ENCODE measurements at places on chromosomes 3 and 15.
A peak's percentile ranks its signal among the peaks of the same experiment; 100 is the strongest.

GRCh38 chr3:171282041-171282440 is 178.2 kb downstream of the TNIK start:
- DNase-seq, result peak; percentile 37

DNA sequence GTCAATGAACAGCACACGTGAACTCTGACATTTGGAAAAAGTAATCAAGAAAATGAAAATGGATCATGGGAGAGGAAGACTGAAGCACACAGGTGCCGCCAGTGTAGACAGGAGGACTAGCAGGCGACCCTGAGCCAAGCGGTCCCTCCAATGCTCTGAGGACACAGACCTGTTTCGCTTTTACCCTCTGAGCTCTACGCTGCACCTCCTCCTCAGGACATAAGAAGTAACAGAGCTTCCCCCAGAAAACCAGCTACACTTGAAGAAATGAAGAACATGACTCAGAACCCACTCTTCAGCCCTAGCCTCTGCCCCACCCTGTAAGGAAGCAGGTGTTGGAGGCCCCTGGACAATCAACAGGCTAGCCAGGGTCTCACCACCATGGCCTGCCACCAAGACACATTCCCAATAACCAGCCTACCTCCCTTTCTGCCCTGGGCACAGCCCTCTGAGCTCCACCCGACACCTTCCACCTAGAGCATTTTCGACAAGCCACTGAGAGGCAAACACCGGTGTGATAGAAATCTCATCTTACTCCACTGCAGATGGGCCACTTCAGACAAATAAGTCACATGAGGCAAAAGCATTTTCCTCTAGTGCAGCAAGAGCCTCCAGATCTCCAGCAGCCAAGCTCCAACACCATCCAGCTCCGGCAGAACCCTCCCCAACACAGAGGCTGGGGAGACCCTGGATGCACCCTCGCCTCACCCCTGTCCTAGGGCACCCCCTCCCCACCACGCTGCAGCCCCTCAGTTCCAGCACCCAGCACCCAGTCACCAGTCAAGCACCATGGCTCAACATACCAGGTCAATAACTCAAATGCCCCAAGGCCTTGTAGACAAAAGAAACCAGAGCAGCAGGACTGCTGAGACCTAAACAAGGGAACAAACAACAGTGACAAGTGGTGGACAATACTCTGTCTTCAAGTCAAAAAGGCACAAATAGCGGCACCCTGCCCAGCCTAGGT is 11.4 kb downstream of the FAM174B start:
- no peak for DNase-seq

DNA sequence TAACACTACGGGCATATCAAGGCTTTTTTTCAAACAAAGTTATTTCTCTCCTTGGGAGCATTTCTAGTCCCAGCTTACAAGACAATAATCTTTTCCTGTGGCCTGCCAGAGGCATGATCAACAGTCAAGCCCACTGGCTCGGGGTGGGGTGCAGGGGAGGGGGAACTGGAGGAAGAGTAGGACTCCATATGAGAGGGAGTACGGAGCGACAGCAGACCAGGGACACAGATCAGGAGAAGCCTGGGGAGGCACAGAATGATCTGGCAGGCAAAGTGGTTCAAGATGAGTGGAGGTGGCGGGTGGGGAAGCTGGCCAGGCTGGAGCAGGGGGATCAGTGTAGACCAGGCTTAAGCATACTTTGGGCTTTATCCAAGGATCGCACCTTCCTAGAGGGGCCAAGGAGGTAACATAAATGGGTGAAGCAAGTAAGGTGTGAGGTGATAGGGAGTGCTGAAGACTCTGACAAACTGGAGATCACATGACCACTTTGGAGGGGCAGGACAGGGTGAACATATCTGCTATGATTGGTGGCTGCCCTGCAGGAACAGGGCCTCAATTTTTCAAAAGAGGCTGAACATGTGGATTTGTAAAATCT is 37.4 kb downstream of the KLF15 start:
- no peak for DNase-seq

DNA sequence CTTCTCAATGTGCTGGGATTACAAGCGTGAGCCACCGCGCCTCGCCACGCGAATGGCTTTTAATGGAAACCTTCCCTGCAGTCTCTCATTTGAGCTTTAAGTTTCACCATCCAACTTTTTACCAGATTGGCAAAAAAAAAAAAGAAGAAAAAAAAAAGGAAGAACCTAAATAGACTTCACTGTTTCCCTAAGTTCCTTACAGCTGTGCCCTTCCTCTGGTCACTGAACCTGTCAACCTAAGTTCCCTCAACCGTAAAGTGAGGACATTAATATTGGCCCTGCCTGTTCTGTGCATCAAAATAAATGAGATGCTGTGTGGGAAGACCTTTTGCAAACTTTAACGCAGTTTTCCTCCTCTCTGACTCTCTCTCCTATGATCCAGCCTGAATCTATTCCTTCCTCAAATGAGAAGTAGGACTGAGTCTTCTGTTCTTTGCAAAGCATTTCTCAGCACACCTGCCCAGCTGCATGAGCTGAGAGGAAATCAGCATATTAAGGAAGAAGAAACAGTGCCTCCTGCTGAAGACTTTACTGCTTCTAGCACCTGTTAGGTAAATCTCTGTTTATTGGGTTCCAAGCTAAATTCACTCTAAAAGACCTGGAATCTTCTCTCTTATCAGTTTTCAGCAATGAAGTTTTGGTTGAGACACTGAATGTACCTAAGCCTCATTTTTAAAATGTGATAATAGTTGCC is 99.6 kb upstream of the ETV5 start:
- DNase-seq, result no peak

GRCh38 chr15:77895742-77896141 is 181.8 kb downstream of the TBC1D2B start:
- DNase-seq, result no peak

DNA sequence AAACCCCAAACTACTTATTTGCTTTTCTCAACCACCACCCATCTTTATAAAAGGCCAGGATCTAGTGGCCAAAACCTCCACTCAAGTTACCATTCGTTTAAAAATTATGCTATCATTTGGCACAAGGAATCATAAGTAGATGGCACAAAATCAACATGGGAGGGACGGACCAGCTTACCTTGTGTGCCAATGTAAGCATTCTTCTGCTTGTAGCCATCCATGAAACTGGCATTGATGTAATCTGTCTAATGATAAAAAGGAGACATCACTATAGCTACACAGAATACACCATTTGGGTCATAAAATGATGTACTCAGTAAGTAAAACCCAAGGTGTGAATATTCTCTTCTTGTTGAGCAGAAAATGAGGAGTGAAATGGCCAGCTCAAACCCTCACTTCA is 28.2 kb upstream of the SIN3A start:
- DNase-seq, result no peak

DNA sequence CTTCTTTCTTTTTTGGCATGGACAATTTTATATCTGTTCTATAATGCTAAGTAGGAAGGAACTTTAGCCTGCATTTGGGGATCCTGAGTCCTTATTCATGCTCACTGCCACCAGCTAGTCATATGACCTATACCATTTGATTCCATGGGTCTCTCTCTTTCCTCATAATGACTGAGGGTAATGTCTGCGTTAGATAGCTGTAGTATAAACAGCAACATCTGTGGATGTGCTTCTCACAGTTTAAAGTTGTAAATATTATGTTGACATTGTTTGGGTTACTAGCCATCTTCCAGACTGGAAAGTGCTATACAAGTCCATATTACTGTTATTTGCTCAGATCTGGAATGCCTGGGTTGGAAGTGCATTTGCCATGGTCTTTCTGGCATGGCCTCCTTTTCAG is 274.9 kb upstream of the SEMA6D start:
- DNase-seq, result no peak

- DNase-seq, result no peak
Measured at GRCh38 chr15:96504371-96504770, 173.9 kb downstream of the NR2F2 start.

GRCh38 chr3:127673191-127674100 is 694 bp downstream of the ABTB1 start:
- no peak for DNase-seq

DNA sequence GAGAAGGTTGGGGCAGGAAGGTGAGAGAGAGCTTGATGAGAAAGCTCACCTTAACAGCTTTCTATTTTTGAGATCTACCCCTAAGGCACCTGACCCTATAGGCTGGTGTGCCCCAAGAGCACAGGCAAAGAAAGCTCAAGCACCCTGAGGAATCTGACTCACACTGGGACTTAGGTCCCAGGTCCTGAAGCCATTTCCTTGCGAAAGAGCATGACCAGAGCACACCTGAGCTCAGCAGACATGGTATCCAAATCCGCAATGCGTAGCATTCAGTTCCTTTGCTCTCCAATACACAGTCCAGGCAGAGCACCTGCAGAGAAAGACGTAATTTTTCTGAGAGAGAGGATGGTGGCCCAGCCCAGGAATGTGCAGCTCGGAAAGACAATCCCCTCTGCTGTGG is 112.1 kb upstream of the LPP start:
- no peak for DNase-seq

DNA sequence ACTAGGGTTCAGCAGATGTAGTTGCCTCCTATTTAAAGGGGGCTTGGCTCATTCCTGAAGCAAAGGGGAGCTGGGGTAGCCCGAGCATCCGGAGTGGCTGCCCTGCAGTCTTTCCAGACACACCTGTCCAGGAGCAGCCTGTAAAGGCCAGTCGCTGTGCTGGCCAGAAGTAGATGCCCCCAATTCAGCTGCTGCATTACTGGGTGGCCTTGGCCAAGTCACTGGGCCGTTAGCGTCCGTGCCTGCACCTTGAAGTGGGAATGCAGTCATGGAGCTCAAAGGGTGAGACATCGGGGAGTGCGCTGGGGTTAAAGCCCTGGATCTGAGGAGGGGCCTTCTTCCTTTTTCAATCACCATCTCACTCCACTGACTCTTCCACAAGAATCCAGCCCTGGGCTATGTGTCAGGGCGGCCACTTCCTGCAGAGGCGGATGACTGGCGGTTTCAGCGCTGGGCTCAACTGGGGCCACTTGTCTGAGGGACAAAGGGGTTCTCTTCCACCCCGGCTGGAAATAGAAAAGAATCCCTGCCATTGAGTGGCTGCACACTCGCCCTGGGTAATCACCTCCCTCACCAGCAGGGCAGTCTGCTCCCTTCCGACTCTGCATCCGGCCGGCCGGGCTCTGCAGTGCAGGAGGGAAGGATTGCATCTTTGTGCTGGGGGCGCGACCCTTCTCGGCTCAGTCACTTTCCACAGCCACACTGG is 11.8 kb downstream of the ALDH1A3 start:
- DNase-seq, result no peak

- no peak for DNase-seq
Measured at GRCh38 chr15:93860701-93861100, 370.7 kb upstream of the MCTP2 start.

DNA sequence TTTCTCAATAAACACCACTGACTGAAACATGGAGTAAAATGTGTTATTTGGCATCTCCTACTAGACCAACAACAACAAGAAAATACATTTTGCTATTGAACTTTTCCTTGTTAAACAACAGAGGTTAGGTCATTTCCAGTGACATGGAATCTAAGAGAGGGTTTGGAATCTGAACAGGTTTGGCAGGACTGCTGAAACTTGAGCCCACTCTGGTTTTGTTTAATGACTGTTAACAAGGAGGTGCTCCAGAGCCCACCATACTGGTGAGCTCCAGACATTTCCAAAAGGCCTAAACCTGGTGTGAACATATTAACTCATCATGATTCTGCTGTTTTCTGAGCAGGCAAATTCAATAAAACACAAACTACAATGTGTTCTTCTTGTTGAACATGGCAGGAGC is 330.7 kb upstream of the TRIM42 start:
- no peak for DNase-seq

- DNase-seq, result no peak
Measured at GRCh38 chr3:119340014-119340413, 45.8 kb downstream of the ARHGAP31 start.

DNA sequence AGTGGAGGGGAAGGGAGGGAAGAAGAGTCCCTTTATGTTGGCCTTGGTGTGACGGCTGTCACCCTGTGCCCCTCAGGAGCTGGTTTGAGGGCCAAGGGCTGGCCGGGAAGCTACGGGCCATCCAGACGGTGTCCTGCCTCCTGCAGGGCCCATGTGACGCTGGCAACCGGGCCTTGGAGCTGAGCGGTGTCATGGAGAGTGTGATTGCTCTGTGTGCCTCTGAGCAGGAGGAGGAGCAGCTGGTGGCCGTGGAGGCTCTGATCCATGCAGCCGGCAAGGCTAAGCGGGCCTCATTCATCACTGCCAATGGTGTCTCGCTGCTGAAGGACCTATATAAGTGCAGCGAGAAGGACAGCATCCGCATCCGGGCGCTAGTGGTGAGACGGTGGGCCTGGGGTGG is 8.1 kb upstream of the RCCD1 start:
- DNase-seq, result no peak

DNA sequence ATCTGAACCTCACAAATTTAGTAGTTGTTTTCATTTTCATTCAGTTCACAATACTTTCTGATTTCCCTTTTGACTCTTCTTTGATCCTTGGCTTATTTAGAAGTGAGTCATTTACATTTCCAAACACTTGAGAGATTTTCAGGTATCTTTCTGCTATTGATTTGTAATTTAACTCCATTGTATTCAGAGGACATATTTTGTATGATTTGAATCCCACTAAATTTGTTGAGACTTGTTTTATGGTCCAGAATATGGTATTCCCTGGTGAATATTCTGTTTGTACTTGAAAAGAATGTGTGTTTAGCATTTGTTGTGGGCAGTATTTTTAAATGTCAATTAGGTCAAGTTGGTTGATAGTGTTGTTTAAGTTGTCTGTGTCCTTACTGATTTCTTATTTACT is 29.6 kb downstream of the FAN1 start:
- DNase-seq, result no peak

DNA sequence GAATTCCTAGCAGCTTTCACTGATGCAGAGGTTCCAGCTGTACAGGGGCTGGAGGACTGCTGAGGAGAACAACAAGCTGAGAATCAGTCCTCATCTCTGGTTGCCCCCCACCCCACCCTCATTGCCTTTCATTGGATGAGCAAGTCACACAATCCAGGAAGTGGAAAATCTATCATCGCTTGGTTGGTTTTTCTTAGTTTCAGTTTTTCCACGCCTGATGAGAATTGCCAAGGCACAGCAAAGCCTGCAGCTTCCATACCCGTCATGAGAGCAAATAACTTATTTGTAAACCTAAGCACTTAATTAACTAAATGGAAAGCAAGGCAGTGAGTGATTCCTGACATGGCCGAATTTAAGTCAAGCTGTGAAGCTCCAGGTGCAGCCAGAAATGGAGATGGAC is 21.4 kb upstream of the LIPC start:
- DNase-seq, result peak; percentile 46

- DNase-seq, result no peak
Measured at GRCh38 chr15:85282504-85283115, 97.8 kb upstream of the AKAP13 start.

GRCh38 chr3:124920718-124921117 is 13.8 kb downstream of the MUC13 start:
- no peak for DNase-seq

- peak; percentile 25 for DNase-seq
Measured at GRCh38 chr3:15989419-15989818, 185.1 kb upstream of the GALNT15 start.

DNA sequence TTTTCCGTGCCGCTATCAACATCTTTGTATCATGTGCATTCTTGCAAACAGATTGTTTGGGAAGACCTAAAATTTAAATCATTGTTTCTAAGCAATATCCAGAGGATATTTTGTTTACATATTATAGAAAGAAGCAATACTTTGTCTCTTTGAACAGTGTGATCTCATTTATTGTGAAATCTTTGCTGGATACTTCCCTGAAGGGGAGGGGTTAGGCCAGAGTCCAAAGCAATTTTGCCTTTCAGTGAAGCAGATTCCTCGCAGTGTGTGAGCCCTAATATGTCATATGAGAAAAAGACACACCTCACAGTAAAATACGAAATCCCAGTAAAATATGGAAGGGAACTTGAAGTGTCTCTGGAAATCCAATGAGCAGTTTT is 158.7 kb upstream of the SLCO3A1 start:
- peak; percentile 7 for DNase-seq

- no peak for DNase-seq
Measured at GRCh38 chr15:67192185-67192820, 62.2 kb downstream of the AAGAB start.

Measured in AG09319 (cell line).